CMK (cell line): ENCODE measurements at places on chromosomes 7 and 10.

- DNase-seq: no peak
Observed at GRCh38 chr7:5692845-5693278, 88.6 kb downstream of the RNF216 start.

GRCh38 chr7:130648580-130648979 is 20.0 kb downstream of the COPG2 start:
- no peak for DNase-seq

DNA sequence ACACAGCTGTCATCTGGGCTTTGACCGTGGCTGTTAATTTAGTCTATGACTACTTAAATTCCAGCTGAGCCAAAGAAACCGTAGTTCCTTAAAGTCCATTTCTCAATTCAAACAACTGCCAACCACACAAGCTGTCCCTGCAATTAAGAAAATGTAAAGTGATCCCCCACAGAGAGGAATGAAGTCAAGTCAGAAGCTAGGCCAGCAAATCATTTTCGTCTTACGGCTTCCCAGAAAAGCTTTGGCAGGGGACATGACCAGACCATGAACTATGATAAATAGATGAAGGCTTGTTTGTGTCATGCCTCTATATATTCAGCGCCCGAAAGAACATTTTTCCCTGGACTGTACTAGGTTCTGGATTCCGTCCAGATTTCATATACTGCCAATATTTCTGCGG is 54.6 kb downstream of the HACD1 start:
- DNase-seq: no peak

- no peak for DNase-seq
Observed at GRCh38 chr7:10672186-10672585, 301.5 kb upstream of the PHF14 start.
